ENCODE measurements at places on chromosomes 6 and 20.

GRCh38 chr6:6277413-6277812, 43.0 kb downstream of the F13A1 start:
- DNase-seq: no peak

DNA sequence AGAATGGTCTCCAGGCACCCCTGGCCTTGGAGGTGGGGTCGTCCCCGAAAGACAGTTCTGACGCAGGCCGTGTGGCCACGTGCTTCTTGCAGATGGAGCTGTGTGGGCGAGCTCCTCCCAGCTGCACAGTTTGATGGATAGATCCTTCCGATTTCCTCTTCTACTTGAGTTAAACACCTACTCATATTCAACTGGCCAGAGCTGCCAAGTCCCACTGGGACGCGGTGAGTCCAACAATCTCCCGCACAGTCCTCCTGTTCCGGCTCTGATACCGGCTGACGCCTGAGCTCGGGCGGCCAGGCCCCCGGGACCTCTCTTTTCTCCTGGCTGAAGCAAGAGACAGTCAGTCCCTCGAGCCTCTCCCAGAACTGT, 57.9 kb upstream of the DACT2 start:
- peak; percentile 57 for DNase-seq

GRCh38 chr20:278181-278580, 12.4 kb downstream of the C20orf96 start:
- no peak for DNase-seq

DNA sequence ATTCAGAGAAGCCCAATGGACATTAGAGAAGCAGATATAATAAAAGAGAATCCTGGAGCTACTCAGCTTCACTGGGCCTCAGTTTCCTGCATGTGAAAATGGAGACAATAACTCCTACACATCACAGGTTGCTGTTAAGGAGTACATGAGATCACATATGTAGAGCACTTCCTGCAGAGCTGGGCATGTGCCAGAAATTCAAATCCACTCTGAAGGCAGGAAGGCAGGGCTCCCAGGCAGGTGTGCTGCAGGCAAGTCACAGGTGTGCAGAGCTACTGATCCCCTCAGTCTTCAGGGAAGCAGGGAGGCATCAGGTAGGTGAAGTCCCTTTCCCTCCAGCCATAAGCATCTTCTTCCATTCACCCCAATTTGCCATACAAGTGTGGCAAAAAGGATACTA, 48.0 kb downstream of the DST start:
- DNase-seq: peak; percentile 54

- DNase-seq: peak; percentile 70
These were observed 187.1 kb downstream of the MYLK4 start for GRCh38 chr6:2563635-2564034.

- DNase-seq: peak; percentile 63
These were observed 8.9 kb downstream of the FITM2 start for GRCh38 chr20:44302026-44302669.

GRCh38 chr20:43957392-43957791, 42.7 kb downstream of the TOX2 start:
- no peak for DNase-seq

DNA sequence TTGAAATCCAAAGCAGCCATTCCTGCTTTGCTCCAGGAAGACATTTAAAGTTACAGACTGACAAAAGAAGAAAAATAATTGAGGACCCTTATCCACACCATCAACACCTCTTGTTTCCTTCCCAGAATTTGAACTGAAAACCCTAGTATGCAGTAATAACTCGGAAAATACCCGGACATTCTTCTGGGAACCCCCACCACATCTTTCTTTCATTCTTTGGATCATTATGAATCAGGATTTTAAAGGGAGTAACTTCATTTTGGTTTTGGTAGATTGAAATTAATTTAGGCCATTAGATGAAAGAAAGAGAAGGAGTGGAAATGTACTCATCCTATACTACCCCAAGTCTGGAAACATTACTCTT, 213.8 kb upstream of the MARCKS start:
- no peak for DNase-seq

GRCh38 chr20:34061695-34062094, 50.3 kb downstream of the EIF2S2 start:
- DNase-seq: no peak

GRCh38 chr6:167651318-167652041, 175.2 kb upstream of the AFDN start:
- DNase-seq: no peak

- DNase-seq: no peak
These were observed 100.8 kb upstream of the CITED2 start for GRCh38 chr6:139475241-139475640.

Measured in NCI-H2029 treated with DMSO at 0.1 percent for 48 hours (cell line).